Left renal pelvis (tissue), 4 donors: ENCODE measurements at places on chromosomes 13 and 19.

DNA sequence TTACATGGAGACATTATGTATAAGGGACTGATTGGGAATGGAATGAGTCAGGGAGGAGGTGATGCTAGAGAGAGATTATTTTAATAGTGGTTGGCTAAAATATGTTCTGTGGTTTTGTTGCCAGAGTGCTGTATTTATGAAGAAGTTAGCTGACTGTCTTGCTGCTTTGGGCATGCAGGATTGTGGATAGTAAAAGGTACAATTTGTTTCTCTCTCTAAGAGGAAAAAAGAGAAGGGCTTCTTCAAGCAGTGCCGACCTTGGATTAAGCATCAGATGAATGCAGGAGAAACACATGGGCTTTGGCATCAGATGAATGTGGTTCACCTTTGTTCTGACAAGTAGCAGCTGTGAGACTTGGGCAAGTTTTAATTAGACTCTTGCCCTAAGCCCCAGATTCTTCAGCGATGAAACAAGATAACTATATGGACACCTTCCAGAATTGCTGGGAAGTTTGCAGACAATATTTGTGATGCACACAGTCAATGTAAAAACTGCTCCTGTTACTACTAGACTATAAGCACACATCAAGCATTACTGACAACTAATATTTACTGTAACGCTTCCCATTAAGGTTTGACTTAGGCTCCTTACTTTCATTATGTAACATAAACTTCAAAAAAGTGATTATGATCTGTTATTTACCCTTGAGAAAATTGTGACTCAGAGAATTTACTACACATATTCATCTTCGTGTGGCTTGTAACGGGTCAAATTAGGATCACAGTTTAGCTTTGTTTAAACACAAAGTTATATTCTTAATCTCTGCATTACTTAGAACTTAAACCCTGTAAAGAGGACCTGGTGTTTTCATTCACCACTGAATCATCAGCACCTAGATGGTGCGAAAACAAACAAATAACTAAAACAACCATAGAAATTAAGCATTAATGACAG lies 824.0 kb downstream of the PCDH9 start:
- DNase-seq = no peak

DNA sequence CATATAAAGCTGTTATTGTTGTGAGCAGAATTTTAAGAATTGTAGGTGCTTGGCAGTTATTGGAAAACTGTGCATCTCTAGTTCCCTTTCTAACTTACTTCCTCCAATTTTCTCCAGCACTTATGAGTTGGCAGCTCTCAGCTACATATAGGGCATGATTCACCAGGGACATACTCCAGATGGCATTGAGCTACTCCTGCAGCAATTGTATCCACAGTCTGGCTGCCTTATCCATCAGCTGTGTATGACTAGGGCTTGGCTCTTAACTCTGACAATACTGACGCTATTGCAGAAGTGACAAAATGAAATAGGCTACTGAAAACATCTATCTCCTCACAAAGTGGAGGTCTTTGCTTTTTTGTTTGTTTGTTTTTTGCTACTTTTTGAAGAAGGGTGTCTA lies 276.7 kb downstream of the POU4F1 start:
- DNase-seq = no peak

DNA sequence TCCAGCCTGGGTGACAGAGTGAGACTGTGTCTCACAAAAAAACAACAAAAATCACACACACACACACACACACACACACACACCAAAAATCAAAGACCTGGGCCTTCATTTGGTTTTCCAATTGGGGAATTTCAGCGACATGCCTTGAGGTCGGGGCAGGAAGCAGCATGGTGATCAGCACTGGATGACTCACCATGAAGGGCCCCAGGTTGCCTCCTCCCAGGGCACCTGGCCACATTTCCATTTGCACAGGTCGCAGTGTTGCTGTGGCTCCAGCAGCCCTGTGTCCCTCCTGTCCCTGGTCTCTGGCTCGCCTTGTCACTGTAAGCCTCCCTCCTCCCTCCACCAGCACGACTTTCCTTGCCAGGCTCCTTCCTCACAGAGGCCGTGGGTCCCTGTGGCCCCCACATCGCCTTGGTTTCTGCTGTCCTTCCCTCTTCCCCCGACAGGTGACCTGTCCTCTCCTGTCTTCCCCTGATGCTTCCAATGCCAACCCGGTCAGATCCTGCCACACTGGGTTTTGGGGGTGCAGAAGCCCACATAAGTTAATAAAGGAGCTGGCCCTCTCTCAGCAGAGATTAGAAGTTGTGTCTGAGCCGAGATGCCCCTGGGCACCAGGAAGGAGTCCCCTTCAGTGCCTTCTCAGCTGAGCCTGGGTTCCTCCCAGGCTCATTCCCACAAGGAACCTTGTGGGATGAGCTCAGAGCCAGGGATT lies 66.7 kb downstream of the GPR12 start:
- DNase-seq = no peak

- no peak for DNase-seq
These were observed 149.0 kb upstream of the SERP2 start for GRCh38 chr13:44224450-44225149.

DNA sequence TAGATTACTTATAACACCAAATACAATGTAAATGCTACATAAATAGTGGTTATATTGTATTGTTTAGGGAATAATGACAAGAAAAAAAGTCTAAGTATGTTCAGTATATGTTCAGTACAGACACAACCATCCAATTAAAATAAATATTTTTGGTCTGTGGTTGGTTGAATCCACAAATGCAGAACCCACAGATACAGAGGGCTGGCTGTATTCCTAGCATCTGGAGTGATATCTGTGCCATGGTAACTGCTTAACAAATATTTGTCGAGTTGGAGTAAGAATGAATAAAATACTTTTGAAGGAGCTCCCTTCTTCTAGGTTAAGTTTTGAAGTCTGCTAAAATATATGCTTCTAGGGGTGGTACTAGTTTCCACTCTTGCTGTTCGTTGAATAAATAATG lies 241.0 kb downstream of the KLF5 start:
- DNase-seq = no peak

- no peak for DNase-seq
These were observed 13.2 kb downstream of the PRR36 start for GRCh38 chr19:7860714-7861618.

DNA sequence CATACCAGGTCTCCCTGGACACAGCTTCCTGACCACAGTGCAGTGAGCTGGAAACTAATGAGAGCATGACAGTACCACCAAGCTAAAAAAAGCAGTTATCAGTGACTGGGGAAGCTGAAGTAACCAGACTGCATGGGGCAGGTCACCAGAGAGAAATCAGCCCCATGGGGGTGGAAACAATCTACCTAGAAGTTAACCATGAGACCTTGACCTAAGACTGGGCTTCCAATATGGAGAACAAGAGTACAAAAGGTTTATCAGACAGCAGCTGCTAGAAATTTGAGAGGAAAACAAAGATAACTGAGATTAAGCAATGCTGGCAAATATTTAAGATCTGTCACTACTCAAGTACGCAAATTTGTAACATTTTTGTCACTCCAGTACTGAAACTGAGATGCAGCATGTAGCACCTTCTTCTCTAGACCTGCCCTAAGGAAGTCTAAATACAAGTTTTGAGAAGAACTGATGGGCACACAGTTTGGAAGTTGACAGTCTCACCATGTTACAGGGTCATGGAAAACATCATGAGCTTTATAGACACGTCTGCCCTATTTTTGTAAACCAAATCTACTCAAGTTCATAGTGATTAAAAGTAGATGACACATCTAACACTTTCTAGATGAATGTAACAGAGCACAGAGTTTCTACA lies 2641.8 kb upstream of the PCDH20 start:
- no peak for DNase-seq

DNA sequence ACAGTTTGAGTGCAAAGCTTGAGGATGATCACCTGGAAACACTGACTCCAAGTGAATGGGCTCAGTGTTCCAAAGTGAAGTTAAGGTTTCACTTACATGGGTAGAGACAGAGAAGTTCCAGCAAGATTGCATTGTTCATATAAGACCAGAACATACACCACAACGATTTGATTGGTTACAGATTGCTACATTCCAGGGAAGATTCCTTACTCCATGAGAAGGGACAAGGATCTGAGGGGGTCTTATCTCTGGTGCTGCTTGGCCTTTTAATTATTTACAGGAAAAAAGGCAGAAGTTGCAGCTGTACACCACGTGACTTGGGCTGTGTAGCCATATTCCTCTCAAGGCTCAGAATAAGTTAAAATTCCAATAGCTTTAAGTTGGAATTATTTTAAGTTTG lies 12.3 kb downstream of the WDFY2 start:
- no peak for DNase-seq
